AG10803 (cell line): ENCODE measurements at places on chromosomes 5 and 9.

GRCh38 chr5:308672-309271 lies 12.7 kb upstream of the AHRR start:
- DNase-seq: no peak

DNA sequence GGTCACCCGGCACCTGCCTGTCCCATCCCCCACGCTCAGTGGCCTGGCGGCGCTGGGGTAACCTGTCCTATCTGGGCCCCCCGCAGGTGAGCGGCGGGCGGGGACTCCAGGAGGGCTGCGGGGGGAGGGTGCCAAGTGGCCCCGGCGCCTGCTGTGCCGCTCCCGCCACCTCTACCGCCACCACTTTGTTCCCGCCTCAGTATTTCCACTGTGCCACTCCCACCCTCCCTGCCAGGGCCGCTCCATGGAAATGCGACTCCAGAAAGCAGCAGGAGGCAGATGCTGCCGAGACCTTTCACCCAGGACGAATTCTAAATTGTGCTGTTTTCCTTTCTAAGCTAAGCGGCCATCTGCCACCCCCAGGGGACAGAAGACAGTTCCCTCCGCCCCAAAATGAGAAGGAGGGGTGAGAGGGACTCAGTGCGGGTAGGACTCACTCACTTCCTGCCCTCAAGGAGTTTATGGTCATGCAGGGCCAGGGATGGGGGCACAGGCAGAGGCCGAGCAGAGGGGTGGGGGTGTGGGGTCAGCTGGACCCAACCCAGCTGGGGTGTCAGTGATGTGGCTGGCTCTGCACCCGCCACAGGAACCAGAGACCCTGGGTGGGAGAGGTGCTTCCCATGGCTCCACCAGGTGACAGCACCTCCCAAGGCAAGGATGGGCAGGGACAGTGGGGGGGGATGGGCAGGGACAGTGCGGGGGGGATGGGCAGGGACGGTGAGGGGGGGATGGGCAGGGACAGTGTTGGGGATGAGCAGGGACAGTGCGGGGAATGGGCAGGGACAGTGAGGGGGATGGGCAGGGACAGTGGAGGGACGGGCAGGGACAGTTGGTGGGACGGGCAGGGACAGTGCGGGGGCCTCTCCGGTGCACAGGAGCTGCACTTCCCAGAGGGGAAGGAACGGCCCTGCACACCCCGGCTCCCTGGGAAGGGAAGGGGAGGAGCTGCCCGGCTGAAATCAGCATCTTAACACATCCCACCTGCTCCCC lies 17.8 kb downstream of the NOTCH1 start:
- no peak for DNase-seq

- DNase-seq: no peak
Observed at GRCh38 chr9:89422151-89422975, 75.5 kb downstream of the SEMA4D start.

DNA sequence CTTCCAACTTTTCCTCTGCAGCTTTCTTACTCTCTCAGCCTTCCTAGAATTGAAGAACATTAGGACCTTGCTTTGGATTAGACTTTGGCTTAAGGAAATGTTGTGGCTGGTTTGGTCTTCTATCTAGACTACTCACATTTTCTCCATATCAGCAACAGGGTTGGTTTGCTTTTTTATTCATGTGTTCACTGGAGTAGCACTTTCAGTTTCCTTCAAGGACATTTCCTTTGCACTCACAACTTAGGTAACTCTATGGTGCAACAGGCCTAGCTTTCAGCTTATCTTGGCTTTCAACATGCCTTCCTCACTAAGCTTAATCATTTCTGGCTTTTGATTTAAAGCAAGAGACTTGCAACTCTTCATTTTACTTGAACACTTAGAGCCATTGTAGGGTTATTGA lies 153.1 kb downstream of the CCDC192 start:
- DNase-seq: no peak

DNA sequence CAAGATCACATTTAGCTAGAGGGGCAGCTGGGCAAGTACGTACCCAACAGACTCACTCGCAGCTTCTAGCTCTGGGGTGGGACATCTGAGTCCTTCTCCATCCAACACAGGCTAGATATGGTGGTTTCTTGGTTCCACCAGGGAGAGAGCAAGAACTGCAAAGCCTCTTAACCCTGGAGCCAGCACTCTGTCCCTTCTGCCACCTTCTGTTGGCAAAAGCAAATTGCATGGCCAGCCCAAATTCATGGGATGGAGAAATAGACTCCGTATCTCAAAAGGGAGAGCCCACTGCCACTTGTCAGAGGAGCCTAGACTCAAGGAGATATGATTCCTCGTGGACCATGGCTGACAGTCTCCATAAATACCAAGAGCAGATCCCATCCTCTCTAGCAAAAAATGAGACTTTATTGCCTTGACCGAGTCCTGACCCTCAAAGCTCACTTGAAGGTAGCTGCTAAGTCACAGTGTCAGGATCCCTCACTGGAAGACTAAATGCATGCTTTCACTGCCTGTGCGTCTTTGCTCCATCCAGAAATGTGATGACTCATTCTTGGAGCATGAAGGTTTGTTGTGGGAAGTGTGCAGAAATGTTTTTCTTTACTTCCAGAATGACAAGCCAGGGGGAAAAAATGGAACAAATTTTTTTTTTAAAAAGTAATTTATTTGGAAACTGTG lies 28.8 kb upstream of the ROR2 start:
- DNase-seq: peak; percentile 95

- no peak for DNase-seq
Observed at GRCh38 chr5:101976933-101977332, 319.2 kb downstream of the SLCO4C1 start.

DNA sequence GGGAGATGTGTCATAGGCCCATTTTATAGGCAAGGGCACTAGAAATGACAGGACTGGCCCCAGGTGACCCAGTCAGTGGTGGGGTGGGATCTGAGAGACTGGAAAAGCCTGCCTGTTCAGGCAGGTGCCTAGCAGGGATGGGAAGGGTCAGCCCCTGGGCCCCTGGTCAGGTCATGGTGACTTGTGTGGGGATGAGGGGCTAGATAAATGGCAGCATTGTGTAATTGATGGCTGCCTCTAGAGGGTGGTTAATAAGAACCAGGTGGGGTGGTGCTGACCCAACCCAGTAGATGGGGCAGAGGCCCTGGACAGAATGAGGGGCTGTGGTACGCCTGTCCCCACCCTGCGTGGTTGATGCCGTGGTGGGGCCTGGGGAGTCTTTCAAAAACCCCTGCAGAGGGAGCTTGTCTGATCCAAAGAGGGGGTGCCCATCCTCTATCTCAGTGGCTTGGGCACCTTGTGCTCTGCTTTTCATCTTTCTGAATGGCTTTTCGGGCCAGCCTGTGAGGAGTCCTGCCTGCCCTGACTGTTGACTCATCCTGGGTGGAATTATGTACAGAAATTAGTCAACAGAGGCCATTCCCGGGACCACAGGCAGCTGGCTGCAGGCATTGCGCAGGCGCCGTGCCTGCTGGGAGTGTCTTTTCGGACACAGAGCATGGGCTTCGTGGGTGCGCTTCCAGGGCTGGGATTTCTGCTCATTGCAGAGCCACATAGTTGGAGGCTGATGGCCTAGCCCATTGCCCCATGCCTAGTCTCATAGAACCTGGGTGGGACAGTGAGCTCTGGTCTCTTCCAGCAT lies 93.6 kb upstream of the PITX1 start:
- DNase-seq: peak; percentile 75

DNA sequence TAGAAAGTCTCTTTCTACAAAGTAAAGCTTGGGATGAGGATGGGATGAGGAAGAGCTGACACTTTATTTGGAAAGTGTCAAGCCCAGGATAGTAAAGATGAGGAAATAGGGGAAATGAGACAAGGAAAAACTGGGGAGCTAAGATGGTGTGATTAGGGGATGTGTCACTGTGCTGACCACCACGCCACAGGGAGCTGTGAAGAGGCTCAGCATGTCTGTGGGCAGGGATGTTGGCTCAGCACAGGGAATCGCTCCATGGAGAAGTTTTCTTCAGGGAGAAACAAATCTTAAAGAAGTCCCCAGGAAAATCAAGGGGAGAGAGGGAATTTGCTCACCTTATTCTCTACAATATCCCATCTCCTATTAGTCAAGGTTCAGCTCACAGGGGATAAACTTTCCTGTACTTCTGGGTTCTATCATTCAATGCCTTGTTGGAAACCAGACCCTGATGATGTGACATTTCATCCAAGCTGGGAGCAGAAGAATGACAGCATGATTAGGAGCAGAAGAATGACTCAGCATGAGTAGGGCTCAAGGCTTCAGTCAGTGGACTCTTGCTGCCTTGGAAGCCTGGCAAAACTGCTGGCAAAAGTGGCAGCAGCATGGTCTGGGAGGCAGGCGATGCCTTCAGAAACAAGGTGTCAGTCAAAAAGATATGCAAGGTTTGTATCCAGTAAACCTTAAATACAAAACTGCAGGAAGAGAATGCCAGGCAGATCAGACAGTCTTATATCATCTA lies 4.9 kb downstream of the HSPB3 start:
- peak; percentile 50 for DNase-seq

DNA sequence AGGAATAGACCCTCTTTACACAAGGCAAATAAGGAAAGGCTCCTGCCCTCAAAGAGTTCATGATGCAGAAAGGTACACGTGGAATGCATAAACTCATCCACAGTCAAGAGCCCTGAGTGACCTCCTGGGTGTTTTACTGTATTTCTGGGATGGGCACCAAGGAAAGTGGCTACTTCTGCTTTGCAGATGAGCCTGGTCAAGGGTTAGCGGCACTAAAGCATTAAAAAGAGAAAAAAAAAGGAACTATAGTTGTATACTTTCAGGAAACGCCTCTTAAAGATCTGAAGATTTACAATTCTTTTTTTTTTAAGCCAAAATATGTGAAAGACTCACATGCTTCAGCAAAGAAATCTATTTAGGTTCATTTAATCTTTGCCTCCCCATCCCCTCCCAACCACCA lies 366.2 kb upstream of the PDE4D start:
- DNase-seq: no peak

DNA sequence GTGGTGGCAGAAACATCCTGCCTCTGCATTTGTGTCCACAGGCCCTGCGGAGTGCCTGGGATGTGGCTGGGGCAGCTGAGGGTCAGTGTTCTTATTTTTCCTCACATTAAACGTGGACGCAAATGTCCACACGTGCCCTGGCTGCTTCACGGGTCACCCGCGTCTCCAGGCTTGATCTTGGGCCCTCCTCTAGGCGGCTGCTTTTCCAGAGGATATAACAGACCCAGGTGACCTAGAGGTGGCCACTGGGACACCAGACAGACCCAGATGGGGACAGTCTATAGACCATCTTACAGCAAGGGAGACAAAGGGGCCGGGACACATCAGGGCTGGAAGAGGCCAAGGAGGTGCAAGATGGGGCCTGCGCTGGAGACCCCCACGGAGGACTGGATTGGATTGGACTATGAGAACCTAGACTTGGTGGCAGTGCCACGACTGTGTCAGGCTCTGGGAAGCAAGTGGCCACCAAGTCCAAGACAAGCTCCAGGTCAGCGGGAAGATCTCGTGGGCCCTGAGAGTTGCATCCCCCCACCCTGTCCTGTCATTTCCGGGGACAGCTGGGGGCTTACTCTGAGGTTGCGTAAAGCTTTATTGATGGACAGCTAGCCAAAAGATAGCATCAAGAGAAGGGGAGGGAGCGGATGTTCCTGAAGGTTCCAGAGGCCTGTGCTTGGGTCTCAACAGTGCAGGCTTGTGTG lies 6.9 kb downstream of the WNK2 start:
- DNase-seq: no peak

DNA sequence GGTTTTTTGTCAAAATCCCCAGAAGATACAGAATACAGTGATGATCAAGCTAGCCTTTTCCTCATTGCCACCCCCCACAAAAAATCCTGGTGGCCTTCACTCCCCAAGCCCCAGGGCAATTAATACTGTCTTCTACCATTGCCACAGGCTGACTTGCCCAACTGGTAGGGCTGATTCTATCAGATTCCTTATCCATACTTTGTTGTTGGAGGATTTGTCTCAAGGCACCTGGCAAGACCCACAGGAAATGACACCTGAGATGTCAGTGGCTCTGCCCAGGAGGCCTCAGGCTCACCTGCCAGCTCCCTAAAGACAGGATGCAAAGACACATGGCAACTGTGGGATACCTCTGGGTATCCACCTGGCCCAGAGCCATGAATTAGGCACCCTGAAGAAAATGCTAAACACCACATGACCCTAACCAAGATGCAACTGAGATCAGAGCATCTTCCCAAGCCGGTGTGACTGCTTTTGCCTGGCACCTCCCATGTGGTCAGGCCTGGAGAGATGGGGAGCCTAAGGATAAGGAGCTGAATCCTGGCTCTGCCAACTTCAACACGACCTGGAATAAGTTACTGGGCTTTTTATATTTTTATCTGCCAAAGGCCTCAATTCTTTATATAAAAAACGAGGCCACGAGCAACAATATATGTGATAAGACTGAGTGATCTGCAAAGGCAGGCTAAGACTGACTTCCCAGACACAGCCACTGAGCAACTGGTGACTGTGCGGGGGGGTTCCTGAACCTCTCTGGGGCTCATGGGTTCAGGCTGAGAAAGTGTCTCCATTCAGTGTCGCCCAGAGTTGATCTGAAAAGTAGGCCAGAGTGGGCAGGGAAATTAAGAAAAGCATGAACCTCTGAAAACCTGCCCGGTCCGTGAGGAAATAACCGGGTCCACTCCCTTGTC lies 944 bp downstream of the ATOX1 start:
- no peak for DNase-seq

GRCh38 chr5:91419571-91420537 lies 36.7 kb upstream of the ARRDC3 start:
- peak; percentile 61 for DNase-seq

GRCh38 chr5:97102010-97102470 lies 40.4 kb downstream of the LIX1 start:
- no peak for DNase-seq

DNA sequence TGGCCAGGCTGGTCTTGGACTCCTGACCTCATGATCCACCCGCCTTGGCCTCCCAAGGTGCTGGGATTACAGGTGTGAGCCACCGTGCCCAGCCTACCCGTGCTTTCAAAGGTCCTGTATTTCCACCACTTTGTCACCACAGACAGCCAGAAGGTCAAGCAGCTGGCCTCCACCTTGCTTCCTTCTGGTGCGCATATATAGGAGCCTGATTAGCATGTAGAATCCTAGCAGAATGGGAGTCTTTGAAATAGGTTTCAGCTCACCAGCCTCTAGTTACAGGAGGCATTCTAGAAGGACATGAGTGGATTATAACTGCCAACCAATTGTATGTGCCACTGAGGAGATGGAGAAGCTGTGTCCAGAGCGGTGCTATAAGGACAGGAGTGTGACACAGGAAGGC lies 18.9 kb downstream of the POLR1E start:
- no peak for DNase-seq
